ENCODE measurements at places on chromosomes 11 and 22.

- no peak for DNase-seq
These were observed 40.4 kb downstream of the BCR start for GRCh38 chr22:23220485-23221350.

GRCh38 chr22:27867085-27867952 lies 51.7 kb downstream of the PITPNB start:
- no peak for DNase-seq

DNA sequence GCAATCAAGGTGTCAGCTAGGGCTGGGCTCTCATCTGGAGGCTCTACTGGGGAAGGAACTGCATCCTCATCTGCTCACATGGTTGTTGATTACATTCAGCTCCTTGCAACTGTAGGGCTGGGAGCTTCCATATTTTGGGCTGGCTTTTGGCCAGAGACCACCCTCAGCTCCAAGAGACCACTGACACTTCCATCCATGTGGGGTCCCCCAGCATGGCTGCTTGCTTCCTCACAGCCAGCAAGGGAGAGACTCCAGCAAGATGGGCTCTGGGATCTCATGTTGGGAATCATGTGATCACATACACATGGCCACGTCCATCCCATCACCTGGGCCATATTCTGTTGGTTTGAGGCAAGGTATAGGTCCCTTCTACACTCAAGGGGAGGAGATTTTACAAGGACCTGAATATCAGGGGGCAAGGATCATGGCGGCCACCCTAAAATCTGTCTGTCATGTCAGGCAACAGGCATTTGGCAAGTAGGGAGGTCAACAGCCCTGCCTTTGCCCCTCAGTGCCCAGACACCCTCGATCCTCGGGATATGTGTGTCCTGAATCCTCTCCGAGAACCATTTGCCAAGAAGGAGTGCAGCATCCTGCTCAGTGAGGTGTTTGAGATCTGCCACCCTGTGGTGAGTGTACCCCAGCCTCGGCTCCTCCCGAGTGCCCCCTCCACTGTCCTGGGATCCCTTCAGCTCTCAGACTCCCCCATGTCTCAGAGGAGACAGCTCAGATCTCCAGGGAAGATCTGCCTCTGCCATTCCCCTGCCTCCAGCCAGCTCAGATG lies 48.7 kb downstream of the OTOG start:
- DNase-seq: no peak

- DNase-seq: no peak
These were observed 19.9 kb downstream of the IL10RA start for GRCh38 chr11:118006153-118006534.

- no peak for DNase-seq
These were observed 932.2 kb upstream of the CCDC90B start for GRCh38 chr11:84218318-84218717.

DNA sequence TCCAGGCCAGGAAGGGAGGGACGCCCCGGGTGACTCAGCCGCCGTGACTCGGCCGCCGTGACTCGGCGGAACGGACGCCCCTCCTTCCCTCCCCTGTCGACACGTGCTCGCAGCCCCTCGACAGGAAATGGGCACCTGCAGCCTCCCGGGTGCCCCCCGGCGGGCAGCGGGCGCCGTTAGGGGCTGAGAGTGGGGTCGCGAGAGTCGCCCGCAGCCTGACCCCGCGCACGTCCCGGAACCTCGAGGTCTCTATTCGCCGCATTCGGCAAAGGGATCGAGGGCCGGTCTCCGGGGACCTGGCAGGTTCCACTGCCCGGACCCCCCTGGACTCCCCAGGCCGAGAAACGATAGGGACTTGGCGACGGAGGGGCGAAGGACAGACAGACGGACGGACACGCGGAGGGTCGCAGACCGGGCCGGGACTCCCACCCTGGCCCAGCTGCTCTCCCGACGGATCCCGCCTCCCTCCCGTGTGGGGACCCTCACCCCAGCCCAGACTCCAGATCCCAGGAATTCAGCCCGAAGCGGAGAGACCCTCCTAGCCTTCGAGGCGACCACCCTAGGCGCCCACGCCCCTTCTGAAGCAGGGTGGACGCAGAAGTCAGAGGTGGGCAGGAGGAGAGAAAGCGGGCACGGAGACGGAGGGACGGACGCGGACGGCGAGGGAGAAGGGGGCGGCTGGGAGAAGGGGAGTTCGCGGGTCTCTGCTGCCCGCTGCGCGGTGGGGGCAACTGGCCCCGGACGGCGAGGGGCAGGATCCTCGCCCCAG lies 648 bp downstream of the FOSL1 start:
- DNase-seq: no peak

DNA sequence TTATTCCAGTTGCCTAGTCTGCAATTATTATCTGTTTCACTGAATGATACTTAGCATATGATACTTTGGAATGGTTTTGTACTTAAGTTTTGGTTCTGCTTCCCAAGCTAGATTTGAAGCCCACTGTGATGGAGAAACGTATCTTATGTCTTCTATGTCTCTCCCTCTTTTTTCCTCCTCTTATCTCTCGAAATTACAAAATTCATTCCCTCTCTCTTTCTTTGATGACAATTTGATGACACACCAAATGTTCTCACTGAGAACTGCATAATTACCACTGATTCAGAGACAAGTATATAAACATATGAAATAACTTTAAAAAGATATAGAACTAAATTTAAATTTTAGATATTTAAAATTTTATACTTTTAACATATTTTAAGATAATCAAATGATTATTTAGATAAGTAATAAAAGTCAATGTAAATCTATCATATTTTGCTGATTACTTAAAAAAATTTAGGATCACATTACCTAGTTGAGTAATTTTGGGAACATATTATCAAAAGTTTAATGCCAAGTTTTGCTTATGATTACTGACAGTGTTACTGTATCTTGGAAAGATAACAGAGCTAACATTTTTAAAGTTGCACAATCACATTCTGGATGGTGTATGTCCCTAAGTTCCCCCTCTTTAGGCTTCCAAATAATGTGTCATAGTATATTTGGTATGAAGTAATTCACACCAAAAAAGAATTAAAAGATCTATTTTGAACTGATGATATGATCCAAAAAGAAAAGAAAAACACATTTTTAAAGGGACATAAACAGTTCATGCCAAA lies 255.3 kb downstream of the SBF2 start:
- no peak for DNase-seq

DNA sequence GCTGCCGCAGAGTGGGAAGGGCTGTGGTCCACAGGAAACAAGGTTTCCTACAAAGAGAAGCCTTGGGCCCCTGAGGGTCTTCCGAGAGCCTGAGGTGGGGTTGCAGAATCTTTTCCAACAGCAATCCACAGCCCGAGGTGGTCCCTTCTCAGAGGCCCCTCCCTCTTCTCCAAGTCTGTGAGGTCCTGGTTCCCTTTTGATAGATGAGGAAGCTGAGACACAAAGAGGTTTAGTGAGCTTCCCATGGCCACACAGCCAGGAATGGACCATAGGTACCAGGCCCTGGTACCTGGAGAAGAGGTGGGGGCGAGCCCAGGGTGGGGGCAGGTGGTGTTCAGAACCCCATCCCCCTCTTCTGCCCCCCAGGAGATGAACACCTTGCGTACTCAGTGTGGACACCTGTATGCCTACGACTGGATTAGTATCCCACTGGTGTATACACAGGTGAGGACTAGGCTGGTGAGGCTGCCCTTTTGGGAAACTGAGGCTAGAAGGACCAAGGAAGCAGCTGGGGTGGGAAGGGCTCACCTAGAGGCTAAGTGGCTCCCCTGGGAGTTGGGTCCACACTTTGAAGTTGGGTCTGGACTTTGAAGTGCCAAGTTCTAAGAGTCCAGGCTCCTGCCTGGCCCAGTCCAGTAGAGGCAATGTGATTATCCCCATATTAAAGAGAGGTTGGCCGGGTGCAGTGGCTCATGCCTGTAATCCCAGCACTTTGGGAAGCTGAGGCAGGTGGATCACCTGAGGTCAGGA lies 7.0 kb downstream of the BEST1 start:
- DNase-seq: no peak

DNA sequence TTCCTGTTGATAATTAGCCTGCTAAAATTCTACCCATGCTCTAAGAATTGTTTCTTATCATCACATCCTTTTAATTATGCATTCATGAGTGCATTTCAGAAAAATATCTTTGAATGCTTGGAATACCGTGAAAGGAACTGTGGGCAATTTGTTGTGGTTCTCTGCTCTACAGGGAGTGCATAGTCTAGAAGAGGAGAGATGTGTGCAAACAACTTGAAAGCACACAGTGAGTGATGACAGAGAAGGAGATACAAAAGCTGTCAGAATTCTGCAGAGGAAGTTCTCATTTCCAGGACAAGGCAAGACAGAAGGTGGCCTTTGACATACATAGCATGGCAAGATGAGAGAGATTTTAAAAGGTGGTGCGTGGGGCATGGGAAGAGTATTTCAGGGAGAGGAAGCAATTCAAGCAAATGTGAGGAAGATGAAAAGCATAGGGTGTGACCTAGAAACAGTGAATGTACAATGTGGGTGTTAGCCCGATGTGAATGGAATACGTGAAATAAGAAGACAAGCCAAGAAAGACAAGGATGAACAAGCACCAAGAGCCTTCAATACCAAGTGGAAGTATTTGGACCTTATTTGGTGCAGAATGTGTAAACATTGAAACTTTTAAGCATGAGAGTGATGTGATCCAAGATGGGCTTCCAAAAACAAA lies 5.0 kb downstream of the MMP8 start:
- DNase-seq: no peak

- no peak for DNase-seq
These were observed 380.3 kb upstream of the PITPNB start for GRCh38 chr22:28299309-28299708.

DNA sequence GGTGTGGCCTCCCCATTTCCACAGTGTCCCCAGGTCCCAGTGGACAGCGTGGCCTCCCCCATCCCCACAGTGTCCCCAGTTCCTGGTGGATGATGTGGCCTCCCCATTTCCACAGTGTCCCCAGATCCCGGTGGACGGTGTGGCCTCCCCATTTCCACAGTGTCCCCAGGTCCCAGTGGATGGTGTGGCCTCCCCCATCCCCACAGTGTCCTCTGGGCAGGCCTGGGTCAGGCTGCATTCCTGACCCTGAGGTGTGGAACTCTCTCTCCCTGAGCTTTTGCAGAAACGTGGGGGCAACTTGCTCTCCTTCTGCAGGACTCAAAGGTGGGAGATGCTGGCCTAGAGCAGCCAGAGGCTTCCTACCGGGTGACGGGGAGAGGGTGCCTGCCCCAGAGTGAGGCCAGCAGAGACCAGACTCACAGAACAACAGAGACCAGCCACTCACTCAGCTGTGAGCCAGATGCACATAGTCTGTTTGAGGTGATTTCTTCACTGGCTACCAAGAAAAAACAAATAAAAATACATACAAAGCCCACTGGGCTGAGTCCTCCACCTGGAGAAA lies 85.8 kb upstream of the FGF3 start:
- no peak for DNase-seq

DNA sequence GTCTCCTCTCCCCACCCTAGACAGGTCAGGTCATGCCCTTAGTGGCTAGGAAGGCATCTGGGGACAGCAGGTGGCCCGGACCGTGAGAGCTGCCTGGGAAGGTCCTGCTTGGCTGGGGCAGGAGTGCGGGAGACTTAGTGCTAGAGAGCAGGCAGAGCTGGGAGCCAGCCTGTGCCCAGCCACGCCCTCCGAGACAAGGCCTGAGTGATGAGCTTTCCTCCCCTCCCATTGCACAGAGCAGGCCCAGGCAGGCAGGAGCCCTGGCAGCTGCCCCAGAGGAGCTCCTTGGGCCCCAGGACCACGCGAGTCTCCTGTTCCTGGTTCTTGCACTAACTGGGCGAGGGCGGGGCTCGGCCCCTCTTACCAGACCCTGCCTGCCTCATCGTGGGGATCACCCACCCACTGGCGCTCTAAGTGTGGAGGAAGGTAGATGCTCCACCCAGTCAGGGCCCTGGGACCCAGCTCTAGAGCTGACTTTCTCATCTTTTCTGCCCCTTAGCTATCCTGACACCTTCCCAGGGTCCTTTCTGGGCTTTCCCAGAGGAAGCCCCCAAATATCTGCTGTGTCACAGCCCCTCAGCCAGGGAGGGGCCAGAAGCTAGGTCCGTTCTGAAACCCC lies 44.9 kb downstream of the MACROD1 start:
- no peak for DNase-seq

DNA sequence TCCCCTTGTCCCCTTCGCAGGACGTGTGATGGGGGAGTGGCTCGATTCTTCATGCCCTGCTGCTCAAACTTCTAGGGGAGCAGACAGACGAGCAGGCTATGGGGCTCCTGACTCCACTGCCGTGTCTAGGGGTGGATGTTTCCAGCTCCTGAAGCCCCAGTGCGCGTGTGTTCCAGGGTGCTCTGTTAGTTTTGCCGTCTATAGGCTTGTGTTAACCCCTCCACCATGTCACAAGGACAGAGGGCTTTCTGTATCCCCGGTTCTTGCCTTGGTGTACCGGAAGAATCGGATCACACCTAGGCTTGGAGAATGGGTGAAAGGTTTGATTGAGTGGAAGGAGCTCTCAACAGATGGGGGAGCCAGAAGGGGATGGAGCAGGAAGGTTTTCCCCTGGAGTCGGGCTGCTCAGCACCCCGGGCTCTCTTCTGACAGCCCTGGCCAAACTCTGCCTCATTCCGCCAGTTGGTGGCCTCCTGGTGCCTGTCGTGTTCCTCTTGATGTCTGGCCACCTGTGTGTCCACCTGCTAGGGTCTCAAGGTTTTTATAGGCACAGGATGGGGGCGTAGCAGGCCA lies 810.7 kb downstream of the BRD1 start:
- no peak for DNase-seq

GRCh38 chr11:73393479-73394415 lies 17.5 kb downstream of the RELT start:
- DNase-seq: peak; percentile 35

GRCh38 chr11:133082841-133083488 lies 449.3 kb downstream of the OPCML start:
- no peak for DNase-seq

- DNase-seq: no peak
These were observed 75.2 kb downstream of the WNT11 start for GRCh38 chr11:76131142-76131541.

- no peak for DNase-seq
These were observed 103.9 kb downstream of the TIMP3 start for GRCh38 chr22:32905400-32905799.

DNA sequence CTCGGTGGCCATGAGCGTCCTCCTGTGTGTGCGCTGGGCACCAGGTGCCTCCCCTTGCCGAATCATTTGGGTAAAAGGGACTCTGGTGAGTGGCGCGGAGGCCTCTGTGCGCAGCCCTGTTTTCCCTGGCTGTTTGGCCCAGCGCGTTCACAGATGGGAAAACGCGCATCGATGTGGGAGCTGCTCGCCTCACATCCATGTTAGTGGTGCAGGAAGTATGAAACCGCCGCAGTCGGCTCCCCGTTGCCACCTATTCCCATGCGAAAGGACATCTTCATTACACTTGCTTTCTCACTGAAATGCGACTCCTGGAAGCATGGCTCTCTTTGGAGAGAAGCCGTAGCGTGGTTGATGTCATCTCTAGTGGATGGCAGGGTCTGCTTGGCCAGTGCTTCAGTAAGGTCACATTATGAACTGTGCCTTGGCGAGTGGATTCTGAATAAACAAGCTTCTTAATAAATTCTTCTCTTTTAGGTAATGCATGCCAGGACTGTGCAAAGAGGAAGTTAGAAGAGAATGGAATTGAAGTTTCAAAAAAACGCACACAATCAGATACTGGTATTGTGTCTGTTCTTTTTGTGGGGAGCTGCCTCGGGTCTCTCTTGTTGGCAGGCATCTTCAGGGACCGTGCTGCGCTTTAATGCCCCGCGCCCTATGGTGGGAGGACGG lies 26.3 kb downstream of the FAM118A start:
- DNase-seq: no peak

- DNase-seq: no peak
These were observed 34.9 kb upstream of the NFRKB start for GRCh38 chr11:129930296-129930695.
